ENCODE measurements at places on chromosomes 11 and 22.

DNA sequence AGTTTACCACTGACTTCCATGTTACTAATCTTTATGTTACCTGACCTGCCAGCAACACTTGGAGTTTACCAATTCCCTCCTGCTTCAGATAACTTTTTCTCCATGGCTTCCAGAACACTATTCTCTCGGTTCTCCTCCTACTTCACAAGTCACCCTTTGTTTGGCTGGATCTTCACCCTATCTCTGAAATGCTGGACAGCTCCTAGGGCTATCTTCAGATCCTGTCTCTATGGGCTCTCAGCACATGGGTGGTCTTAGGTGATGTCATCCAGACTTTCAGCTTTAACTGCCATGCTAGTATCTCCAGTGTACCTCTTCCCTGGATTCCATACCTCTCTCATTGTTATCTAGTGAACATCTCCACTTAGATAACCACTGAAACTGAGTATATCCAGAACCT lies 12.2 kb upstream of the VWCE start:
- no peak for DNase-seq

DNA sequence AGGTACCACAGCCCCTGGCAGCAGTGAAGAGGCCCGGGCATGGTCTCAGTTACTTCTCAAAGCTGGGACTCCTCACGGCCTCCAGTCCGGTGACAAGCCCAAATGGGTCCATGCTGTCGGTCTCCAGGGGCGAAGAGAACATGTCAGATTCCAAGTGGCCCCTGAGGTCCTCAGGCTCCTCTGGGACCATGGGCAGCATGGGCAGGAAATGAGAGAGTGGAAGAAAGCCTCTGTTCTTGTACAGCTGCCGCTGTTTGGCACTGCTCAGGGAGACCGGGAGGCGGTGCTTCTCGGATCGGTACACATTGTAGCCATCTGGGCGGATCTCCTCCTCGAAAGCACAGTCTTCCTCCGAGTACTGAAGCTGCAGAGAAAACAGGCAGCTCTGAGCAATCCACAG lies 4.6 kb downstream of the FGF19 start:
- no peak for DNase-seq

DNA sequence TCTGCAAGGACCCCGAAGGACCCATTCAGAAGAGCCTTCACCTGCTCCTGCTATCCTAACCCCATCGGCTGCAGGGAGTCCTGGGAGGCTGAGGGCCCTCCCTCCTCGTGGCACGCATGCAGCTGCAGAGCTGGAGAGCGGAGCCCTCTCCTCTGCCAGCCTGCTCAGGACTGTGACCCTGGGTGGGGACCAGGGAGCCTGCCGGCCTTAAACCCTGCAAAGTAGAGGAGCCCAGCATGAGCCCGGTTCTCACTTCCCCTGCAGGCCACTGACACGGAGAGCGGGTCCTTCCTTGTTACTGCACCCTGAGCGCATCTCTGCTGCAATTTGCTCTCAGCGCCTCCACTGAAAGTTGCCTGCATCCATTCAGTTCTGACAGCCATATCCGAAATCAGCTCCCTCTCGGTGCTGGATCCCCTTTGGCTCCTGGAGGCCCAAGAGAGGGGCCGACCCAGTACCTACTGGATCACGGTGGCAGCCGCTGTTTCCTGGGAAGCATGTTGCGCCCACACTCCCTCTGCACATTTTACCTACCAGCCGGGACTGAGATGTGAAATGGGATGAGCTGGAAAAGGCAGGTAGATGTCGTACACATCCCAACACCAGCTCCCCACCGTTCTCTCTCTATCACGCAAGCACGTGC lies 312.1 kb downstream of the NTM start:
- DNase-seq = no peak

DNA sequence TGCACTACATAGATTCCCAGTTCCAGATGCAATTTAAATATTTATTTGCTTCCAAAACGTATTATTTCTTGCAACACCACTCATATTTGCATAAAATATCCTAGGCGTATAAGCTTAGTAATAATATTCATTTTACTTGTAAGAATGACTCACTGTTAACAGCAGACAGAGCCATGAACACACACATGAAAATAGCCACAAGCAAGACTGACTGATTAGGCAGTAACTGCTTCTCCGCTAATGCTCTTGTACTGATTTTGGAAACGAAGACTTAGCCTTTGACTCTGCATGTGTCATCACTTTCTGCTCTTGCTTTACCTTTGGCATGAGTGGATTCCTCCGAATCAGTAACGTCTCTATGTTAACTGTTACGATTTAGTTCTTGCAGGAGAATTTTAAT lies 6.0 kb downstream of the OR10Q1 start:
- no peak for DNase-seq

Measured in hippocampal formation (tissue), 2 donors.